ENCODE measurements at places on chromosomes 13 and 19. TPM values are rescaled to one million over a fixed set of nuclear protein-coding genes. Genes with fewer than 3 reads are reported as not detected.

- DNase-seq, result no peak
Observed at GRCh38 chr13:102138635-102139190, 263.1 kb downstream of the FGF14 start.

DNA sequence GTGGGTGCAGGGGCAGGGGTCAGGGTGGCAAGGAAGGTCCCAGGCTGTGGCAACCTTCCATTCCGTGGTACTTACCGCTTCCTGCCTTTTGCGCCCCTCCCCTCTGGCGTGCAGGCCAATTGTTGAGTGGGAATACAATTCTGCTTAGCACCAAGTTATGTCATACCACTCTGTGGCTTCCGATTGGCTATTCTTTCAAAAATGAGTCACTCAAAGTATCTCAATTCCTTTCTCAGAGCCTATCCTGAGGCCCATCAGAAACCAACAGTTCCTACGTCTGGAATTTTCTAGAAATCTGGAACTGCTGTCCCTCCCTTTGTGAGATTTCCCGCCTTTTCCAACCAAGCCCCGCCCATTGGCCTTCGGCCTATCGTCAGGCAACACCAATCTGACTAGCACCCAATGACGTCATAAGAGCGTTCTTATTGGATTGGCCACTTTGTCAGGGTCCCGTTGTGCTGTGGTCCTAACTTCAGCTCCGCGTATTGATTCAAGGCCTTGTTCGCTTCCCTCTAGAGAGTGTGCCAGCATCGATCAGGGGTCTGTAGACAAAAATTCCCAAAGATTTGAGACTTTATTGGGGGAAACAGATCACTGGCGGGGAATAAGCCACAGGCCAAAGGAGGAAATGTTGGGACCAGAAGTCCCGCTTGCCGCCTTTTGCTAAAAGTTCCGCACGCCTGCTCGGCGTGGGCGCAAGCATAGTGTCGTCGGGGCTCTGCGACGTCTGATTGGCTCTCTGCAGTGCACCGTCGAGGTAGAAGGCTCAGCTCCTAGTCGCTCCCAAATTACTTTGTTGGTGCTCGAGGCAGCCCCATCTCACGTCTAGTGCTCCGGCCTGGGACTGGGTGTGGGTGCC, 11.7 kb downstream of the NTN5 start:
- peak; percentile 88 for DNase-seq

DNA sequence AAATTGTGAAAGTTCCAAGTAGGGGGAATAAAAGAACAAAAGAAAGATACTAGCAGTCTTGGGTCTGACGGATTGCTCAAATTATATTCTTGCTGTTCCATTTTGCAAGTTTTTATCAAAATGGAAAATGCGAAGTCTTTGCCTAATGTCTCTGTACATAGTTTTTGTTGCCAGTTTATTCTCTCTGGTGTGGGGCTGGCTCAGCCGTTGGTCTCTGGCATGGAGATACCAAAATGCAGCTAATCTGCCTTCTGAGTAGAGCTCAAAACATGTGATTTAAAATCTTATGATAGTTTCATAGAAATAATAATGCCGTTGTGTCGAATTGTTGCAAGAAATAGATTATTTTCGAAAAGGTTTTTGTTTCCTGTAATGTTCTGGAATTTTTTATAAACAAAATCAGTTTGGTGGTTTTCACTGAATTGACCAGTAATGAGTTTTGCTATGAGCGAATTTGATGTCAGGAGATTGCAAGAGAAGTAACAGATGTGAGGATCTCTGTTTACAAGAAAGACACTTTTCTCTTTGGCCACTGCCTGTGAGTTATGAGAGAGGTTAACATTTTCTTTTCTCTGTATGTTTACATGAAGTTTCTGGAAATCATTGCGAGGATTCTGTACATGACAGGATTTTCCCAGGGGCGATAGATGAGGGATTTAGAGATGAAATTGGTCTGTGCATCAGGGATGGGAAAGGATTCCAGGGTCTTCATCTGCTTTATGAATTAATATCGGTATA, 147.0 kb downstream of the DCT start:
- DNase-seq, result no peak

- DNase-seq, result no peak
Observed at GRCh38 chr19:5006201-5006600, 37.3 kb downstream of the KDM4B start.

DNA sequence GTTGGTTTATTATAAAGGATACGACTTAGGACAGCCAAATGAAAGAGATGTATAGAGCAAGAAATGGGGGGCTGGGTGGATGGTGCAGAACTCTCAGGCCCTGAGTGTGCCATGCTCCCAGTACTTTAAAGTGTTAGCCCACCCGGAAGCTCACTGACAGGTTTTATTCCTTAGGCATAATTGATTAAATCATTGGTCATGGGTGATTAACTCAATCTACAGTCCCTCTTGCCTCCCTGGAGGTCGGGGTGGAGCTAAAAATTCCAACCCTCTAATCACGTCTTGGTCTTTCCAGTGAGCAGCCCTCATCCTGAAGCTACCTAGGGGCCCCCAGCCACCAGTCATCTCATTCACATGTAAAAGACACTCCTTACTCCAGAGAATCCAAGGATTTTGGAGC, 9.9 kb upstream of the LEUTX start:
- DNase-seq, result no peak

- no peak for DNase-seq
Observed at GRCh38 chr19:51010066-51010795, 8.8 kb upstream of the KLK8 start.

DNA sequence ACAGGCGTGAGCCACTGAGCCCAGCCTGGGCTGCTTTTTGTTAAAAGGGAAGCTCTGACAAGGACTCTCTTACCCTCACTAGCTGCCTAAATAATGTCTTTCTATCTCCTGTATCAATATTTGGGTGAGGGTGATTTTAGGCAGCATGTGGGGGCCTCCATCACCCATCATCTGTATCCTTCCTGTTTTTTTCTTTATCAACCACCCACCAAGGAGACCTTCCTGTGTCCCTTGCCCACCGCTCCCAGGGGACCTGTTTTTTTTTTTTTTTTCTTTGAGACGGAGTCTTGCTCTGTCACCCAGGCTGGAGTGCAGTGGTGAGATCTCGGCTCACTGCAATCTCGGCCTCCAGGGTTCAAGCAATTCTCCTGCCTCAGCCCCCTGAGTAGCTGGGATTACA, 5.4 kb upstream of the NDUFB7 start:
- no peak for DNase-seq

DNA sequence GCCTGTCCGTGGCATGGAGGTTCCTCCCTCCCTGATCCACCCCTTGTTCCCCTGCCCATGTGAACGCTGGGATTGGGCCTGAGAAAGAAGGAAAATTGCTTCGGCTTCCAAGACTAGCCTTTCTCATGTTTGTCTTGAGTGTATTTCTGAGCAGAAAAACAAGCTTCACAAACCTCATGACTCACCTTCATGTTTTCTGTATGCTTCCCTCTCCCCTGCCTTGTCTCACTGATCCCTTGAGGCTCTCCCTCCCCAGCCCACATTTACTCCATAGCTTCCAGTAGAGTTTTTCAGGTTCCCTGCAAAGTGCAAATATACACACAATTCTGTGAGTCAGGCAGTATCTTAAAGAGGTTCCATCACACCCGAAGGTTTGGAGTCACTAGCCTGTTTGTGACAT, 572.4 kb downstream of the UQCRFS1 start:
- DNase-seq, result no peak

KCNN1 gene
- 0.05 TPM for total RNA-seq

GSX1 gene
- total RNA-seq, result not detected

GRCh38 chr19:4597278-4597974, 37.9 kb upstream of the SEMA6B start:
- DNase-seq, result no peak

GGN gene
- total RNA-seq, result 0.51 TPM

SULT2B1 gene
- total RNA-seq, result not detected

DNA sequence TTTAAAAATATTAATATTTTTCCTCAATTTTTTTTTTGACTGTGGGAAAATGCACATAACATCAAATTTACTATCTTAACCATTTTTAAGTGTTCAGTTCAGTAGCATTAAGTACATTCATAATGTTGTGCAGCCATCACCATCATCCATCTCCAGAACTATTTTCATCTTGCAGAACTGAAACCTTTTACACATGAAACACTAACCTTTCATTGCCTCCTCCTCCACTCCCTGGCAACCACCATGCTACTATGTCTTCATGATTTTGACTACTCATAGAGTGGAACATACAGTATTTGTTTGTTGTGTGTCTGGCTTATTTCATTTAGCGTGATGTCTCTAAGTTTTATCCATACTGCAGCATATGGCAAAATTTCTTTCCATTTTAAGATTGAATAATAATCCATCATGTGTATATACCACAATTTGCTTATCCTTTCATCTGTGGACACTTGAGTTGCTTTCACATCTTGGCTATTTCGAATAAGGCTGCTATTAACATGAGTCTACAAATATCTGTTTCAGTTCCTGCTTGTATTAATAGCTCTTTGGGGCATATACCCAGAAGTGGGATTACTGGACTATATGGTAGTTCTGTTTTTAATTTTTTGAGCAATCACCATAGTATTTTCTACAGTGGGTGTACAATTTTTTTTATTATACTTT, 376.4 kb downstream of the MTUS2 start:
- no peak for DNase-seq

GRCh38 chr13:36337938-36338641, 8.1 kb downstream of the SPART start:
- no peak for DNase-seq

PPFIA3 gene
- 6.1 TPM for total RNA-seq

DNA sequence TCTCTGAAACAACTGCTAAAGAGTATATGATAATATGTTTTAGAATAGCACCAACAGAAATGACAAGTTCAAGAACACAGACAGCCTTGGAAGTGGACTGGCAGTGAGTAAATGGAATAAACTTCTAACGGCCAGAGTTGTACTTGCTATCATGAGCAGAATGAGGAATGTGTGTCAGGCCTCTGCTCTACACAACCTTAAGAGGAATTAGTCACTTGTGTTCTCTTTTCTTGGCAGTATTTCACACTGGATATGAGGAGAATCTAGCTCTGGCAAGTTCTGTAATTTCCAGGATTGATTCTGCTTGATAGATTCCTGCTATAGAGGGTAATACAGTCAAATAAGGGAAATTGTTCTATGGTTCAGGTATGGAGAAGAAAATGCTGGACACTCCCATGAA, 757.3 kb downstream of the EFNB2 start:
- no peak for DNase-seq

ZNF547 gene
- 1.5 TPM for total RNA-seq

- DNase-seq, result no peak
Observed at GRCh38 chr13:45838171-45838745, 13.3 kb downstream of the SIAH3 start.

DNA sequence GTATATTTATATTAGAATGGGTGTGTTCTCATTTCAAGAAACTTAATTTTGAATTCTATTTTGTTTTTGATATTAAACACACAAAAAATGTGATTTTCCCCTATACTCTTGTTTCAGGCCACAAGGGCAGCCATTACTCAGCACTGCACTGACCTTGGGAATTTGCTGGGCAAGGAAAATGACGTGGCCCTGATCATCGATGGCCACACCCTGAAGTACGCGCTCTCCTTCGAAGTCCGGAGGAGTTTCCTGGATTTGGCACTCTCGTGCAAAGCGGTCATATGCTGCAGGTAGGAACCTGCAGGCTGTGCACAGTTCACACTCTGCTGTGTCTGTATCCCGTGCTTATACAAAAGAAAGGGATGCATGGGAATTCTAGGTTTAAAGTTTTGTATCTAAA, 327.3 kb downstream of the ATP8A2 start:
- no peak for DNase-seq

GRCh38 chr19:52896431-52897137, 851 bp downstream of the ZNF320 start:
- DNase-seq, result peak; percentile 13

DNA sequence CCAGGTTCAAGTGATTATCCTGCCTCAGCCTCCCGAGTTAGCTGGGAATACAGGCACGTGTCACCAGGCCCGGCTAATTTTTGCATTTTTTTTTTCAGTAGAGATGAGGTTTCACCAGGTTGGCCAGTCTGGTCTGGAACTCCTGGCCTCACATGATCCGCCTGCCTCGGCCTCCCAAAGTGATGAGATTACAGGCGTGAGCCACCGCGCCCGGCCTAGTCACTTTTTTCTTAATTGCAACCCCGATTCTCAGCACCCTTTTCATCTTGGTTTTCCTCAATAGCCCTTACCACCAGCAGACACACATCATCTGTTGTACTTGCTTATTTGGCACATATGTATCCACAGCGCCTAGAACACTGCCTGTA, 550 bp upstream of the GPI start:
- DNase-seq, result no peak

- DNase-seq, result no peak
Observed at GRCh38 chr13:41645331-41645730, 188.0 kb downstream of the RGCC start.

DNA sequence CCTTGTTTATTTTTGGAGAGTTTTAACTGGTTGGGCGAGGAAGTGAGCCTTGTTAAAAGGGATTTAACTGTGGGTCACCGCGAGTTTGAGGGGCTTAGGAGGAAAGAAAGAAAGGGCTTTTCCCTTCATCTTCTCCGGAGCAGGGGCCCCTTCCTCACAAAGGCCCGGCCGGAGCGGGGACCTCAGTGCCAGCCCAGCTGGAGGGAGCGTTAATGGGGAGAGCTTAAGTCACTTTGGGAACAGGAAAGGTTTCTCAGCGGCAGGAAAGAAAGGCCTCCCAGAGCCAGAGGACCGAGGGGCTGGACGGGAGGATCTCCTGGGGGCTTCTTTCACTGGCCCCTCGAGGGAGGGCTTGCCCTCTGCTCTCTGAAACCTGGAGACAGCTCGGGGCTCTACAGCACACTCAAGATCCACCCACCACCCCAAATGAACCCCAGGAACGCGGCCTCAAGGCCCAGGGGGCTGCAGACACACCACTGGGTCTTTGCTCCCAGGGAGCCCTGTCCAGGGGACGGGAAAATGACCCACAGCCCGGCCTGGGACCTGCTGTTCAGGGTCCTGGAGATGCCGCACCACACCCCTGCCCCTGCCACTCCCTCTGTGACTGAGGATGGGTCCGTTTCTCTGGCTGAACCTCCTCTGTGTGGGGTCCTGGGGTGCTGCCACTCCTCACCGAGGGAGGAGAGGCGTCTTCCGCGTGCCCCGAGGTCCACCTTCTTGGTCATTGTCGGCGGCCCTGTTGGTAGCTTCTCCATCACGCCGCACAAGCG, 128.3 kb downstream of the URI1 start:
- no peak for DNase-seq

DNA sequence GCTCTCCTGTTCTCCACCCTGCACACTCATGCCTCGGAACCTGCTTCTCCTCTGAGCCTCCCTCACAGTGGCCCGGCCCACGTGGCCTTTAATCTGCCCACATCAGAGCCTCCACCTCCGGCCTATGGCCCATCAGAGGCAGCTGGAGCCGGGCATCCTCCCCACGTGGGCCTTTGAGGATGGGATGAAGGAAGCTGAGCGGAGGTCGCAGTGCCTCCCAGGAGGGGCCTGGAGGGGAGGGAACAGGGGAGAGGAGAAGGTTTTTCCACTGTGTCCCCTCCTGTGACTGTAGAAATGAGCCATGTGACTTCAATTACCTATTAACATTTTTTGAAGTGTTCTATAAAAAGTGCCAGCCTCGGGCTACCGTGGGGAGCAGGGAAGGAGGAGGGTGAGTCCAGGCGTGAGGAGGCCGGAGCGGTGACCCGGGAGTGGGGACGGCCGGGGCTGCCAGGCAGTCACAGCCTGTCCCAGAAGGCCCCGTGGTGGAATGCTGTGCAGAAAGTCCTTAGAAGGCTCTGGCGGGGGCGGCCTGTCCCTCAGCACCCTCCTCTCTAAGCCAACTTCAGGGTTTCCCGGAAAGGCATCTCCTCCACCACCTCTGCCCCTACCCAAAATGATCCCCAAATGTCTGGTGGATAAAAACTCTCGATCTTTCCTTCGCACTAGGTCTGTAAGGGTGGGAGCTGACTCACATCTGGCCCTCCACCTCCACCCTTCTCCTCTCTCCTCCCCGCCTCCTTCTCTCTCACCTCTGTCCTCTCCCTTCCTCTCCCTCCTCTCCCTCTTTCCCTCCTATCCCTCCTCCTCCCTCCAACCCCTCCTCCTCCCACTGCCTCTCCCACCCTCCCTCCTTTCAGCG, 24.8 kb upstream of the SLC1A5 start:
- no peak for DNase-seq
